ENCODE measurements at places on chromosomes 5 and 9. TPM values are rescaled to one million over a fixed set of nuclear protein-coding genes. Genes with fewer than 3 reads are reported as not detected.

The PCDHB9 gene
- 0.19 TPM for total RNA-seq

The LPAR1 gene
- 8.4 TPM for total RNA-seq

The GKAP1 gene
- 14.3 TPM for total RNA-seq

DNA sequence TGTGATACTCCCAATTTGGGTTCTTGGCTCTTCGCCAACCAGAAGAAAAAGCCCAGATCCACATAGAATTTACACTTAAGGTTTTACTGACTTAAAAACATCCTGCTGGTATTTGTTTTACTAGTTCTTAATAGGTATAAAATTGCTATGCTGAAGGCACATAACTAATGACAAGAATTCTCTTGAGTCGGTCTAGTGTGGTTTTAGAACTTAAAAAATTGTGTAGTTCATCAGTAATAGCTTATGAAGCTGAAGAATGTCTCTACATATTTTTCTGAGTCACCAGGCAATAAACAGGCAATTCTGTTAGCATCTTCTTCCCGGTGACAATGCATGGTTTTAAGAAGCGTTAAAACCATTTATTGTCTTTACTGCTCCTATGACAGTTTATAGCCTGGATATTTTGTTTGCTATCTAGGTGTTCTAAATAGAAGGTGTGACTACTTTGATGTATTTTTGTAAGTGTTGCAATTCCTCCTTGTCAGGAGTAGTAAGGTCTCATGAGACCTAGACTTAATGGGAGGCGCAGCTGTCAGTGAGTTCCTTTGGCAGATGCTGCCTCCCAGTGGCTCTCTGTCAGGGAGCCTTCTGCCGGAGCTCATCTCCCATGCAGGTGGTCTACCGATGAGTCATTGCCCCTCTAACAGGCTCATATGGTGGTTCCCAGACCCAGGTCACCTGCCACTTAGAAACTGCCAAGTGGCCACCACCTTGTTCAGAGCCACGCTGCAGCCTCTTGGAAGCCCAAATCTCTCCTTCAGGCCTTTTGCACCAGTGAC, 173.8 kb downstream of the MAST4 start:
- no peak for DNase-seq

DNA sequence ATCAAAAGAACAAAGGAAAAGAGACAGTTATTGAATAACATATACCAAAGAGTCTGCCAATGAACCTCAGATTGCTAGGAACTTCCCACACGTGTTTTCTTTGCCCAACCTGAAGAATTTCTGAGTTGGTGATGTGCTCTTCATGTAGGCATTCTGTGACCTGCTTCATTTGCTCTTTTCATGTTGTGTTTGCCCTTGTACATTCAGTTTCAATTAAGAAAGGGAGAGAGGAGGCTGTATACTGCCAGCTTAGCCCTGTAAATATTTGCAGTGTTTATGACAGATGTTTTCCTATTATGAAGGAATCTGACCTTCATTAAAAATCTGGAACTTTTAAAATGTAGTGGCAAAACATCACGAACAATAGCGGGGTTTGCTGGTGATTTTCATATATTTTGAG, 168.5 kb downstream of the GAS1 start:
- no peak for DNase-seq

DNA sequence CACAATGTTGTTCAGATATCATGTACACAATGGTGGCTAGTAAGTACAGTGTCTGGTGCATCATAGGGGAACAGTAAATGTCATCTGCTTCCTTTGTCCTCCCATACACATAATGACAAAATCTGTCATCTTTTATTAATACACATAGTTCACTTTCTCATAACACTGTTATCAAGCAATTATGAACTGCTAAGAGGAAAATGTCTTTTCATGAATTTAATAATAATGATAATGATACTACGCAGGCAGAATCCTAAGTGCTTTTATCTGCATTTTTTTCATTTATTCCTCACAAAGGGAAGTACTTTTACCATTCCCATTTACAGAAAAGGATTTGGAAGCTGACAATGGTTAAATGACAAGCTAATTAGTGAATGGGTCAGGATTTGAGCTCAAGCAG, 35.7 kb downstream of the DPYSL3 start:
- no peak for DNase-seq

DNA sequence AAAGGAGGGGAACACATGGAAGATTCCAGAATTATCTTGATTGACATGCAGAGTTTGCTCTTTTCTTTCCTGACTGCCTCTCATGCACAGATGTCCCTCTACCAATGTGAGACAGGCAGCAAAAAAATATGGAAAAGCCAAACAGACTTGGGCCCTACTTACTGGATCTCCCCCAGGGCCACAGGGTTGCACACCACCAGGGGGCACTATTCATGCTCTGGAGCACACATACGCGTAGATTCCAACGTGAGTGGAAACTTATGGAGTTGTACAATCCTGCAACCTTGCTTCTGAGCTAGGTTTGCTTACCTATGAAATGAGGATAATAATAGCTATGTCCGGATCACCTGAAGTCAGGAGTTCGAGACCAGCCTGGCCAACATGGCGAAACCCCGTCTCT, 319.5 kb downstream of the ARHGEF28 start:
- DNase-seq: no peak

DNA sequence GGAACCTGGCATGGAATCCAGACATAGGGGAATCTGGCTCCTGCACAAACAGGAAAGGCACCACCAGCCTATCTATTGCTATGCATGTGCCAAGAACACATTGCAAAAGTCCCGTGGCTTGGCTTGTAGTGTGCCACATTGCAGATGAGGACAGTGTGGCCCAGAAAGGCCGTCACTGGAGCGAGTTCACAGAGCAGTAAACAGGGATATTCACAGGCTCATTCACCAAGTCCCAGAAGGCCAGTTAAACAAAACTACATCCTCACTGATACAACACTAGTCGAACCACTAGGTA, 39.6 kb upstream of the TRIM32 start:
- no peak for DNase-seq

DNA sequence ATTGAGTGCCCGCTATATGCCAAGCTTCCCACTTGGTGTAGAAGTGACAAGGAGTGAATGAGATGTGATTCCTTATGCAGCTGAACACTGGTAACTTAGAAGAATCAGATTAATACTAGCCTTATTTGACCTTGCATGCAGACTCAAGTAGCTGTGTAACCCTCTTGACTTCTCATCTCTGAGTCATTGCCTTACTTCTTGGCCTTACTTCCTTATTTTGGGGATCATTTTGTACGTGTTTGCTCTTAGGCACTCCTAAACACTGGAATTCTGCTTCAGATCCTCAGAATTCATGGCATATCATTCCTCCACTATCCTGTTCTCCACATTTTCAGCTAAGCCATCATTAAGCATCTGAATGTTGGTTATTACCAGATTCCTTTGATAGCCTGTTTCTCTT, 948.9 kb upstream of the ARRDC3 start:
- no peak for DNase-seq

DNA sequence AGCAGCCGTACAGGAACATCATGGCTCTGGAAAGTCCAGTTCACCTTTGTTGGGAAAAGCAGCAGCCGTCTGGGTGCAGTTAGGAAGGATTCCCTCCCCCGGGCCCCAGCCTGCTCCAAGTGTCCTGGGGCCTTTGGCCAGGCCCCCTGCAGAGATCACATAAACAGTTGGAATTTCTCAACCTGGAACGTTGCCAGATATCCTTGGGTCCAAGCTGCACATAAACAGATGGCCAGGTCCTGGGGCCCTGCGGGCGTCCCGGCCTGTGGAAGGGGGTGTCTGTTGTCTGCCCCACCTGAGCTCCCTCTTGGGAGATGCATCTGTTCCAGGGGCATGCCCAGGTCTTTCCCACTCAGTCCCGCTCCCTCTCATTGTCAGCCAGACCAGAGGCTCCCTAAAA, 92.7 kb downstream of the COL5A1 start:
- no peak for DNase-seq

GRCh38 chr5:147174671-147175265, 60.1 kb upstream of the STK32A start:
- no peak for DNase-seq

DNA sequence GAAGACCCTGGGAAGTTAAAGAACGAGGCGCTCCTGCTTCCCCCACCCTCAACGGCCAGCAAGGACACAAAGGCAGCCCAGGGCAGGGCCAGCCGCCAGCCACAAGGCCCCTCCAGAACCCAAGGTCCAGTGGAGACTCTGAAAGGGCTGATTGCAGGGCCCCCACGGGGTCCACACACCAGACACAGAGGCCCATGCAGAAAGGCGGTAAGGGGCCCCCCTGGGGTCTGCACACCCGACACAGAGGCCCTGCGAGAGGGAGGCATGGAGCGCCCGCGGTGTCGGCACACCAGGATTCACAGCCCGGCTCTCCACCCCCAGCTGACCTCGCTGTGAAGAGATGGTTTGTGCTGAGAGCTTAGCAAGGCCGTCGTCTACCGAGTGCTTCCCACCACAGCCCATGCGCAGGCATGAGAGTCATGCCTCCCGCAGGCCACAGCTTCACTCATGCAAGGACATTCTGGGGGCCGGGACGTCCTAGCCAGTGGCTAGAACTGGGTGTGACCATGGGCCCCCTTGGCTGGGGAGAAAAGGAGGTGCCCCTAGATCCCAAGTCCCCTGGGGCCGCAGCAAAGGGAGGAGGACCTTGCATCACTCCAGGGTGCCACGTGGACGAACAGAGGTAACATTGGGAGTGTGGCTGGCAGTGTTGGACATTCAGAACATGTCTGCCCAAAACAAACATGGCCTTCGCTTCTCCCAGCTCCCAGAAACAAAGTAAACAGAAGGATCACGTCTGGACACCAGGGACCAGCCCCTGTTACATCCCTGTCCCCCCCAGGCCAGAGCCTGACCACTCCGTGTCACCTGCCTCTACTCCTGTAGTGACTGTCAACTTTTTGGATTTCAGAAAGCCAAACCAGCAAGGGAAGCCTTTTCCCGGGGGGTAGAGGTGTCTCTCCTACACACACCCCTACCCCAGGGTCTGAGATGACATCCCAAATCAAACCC, 9.8 kb downstream of the BRD3 start:
- no peak for DNase-seq

DNA sequence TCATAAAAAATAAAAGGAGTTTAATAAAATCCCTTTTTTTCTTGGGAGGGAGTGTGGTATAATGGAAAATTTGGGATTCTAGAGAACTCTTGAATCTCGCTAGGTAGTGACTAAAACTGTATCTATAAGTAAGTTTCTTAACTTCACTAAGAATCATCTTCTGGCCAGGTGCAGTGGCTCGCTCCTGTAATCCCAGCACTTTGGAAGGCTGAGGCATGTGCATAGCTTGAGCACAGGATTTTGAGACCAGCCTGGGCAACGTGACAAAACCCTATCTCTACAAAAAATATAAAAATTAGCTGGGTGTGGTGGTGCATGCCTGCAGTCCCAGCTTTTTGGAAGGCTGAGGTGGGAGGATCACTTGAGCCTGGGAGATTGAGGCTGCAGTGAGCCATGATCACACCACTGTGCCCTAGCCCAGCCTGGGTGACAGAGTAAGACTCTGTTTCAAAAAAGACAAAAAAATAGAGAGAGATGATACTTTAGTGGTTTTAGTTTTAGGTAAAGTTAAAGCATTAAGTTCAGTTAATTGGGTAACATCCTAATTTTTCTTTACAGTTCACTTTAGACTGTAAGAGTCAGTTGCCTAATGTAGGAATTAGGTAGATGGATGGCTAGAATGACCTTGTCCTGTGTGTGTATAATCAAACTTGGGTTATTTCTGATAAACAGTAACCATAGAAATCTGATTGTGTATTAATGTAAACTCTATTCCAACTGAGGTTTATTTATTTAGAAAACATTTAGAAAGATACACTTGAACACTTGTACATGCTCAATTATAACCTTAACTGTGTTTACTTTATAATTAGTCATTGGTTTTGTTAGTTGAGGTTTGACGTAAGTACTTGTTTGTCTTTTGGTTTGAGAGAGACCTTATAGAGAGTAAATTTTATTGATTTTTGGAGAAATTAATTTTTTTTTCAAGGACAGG, 17.8 kb downstream of the UNC13B start:
- no peak for DNase-seq

- no peak for DNase-seq
Observed at GRCh38 chr5:67052034-67052433, 144.6 kb downstream of the CD180 start.

DNA sequence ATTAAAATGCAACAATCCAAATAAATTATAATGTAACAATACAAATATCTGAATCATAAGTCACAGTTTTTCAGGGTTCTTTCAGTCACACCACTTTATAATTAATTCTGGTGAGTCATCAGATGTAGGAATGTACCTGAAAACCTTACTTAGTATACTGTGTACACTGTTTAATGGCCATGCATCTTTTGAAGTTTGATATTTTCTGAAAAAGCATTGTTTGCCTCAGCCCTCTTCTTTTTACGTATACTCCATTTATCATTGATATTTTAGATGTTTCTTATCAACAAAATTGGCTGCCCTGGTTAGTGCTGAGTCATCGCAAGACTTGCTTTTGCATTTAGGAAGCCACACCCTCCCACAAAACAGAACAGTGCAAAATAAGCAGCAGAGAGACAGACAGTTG, 218.6 kb downstream of the PJA2 start:
- DNase-seq: no peak

DNA sequence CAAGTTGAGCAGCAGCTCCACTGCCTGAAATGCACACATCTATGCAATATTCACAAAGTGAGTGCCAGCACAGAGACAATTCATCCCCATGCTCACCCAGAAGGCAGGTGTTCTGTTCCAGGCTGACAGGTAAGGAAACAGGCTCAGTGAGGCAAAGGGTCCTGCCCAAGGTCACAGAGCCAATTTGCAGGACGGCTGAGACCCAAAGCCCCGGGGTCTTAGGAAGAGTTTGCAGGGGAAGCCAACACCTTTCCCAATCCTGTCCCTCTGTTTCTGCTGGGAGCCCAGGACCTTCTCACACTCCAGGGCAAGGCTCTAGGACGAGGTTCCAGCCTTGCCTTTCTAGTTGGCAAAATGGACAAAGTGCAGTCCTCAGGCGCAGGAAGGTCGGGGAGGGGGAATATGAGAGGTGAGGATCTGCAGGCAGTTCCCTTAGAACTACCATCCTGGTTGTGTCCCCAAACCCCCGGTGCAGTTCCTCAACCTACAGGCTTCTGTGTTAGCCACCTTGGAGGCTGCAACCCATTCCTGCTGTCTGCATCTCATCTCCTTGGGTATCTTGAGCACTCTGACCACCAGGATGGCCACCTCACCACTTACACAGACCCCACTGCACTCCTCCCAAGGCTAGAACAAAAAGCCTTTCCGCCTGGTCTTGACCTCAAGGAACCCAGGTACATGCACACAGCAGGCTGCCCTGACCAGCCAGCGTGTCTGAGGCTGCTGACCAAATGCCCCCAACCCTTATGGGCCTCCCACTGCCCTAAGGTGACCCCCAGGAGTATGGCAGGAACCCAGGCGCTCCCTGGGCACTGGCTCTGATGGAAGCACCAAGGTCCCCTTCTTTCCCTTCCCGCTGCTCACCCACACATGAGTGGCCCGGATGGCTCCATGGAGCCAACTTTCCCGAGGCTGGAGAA, 1.9 kb upstream of the BRD3 start:
- DNase-seq: no peak

Measured in thymus (tissue), 14 donors.